ENCODE measurements at places on chromosomes 7 and 10.

- DNase-seq = no peak
Measured at GRCh38 chr7:129362496-129362895, 71.7 kb upstream of the STRIP2 start.

DNA sequence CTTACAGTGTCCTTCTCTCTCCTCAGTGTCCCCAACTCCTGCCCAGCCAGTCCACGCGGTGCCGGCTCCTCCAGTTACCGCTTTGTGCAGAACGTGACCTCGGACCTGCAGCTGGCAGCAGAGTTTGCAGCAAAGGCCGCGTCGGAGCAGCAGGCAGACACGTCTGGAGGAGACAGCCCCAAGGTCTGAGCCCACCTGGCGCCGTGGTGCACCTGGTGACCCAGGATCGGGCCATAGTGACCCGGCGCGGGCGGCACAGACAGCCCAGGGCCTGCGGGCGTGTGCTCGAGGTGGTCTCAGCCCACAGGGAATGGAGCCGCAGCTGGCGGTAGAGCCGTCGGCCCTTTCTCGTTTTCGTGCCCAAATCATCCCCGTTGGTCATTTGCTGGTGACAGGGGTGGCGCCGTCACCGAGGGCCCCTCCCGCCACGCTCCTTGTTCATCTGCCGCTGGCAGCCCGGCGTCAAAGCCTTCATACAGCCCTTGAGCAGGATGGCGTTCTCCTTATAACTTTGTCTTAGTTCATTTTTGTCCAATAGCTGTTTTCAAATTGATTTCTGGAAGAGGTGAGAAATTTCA, 20.9 kb upstream of the AP5Z1 start:
- DNase-seq = no peak

DNA sequence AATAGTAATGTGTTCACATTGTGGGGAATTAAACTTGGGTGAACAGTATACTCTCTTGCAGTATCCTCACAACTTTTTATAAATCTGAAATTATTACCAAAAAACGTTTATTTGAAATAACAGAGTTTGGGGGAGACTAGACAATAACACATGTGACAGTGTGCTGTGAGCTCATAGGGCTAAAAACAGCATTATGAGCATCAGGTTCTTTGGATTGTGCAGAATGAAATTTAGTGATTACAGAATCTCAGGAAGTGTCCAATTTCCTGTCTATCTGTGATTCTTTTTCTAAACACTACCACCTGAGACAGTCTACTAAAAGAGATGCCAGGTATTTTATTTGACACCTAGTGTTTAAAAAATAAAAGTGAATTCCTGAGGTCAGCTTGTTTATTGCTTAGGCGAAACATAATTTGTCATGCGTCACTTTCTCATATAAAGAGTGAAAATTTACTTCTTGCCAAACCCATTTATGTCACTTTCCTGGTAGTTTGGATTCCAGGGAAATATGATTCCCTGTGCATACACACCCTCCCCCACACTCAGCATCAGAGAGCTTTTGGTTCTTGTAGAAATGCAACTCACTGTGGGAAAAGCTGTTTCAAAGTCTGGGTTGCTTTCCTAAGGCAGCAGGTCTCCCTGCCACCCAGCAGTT, 71.2 kb downstream of the AOAH start:
- DNase-seq = peak; percentile 21

- DNase-seq = no peak
Measured at GRCh38 chr7:70890147-70890969, 241.6 kb upstream of the GALNT17 start.

GRCh38 chr7:142753366-142753765, 4.1 kb downstream of the PRSS1 start:
- no peak for DNase-seq

- DNase-seq = no peak
Measured at GRCh38 chr10:32577448-32577847, 131.5 kb downstream of the CCDC7 start.

GRCh38 chr10:77922055-77922454, 4.5 kb downstream of the DLG5 start:
- no peak for DNase-seq

GRCh38 chr10:3273966-3274365, 101.4 kb upstream of the PITRM1 start:
- no peak for DNase-seq

DNA sequence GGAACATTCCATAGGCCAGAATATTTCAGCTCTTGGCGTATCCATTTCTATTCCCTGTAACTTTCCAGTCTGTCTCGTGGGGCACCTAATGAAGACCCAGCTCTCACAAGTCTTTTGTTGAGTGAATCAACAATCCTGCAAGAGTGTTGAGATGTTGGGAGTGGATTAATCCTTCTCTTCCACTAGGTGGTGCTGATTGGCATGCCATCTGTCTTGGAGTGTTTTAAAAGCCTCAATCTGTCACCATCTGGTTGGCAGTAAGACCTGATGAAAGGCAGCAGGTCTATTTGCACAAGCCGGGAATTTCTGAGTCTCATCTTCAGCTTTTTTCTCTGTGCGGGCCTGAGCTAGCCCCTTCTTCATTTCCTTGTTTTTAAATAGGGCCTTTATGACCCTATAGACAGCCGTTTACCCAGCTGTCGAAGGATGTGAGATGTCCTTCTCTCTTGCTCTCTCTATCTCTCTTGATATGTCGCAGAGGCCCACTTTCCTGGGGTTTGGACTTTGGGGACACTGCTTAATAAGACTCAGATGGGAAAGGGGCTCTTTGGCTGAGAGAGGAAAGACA, 180.5 kb downstream of the ZNF365 start:
- peak; percentile 16 for DNase-seq

- DNase-seq = no peak
Measured at GRCh38 chr7:36055207-36055606, 97.8 kb upstream of the EEPD1 start.

- no peak for DNase-seq
Measured at GRCh38 chr10:5776136-5776880, 36.9 kb downstream of the GDI2 start.

- no peak for DNase-seq
Measured at GRCh38 chr7:33900501-33900900, 4.8 kb upstream of the BMPER start.

DNA sequence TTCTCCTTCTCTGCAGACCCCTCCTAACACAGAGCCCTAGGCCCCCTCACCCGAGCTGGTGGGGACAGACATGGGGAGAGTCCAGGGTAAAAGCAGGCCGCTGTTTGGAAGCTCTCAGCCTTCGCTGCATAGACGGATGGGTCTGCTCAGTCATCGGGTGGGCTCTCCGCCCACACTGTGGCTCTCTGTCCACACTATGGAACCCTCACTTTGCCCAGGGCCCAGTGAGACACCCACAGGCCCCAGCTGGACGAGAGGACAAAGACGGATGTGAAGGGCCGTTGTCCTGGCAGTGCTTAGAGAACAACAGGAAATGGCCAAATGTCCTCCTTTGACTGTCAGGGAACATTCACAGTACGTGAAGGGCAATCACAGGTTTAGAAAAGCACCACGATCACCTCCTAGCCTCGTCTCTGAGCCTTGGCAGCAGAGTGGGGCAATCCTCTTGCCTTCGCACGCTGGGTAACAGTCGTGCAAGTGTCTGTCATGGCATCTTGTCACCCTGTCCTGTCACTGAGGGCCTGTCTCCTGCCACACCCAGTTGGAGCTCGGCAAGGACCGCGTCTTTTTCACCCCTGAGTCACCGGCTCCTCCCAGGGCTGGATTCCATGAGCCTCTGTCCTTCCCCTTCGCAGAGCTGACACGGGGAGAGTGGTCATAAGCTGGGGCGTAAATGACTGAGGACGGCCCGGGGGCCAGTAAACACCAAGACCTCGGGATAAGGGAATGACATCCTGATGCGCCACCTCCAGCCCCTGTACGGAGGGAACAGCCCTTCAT, 80.6 kb downstream of the PRKAG2 start:
- DNase-seq = no peak

DNA sequence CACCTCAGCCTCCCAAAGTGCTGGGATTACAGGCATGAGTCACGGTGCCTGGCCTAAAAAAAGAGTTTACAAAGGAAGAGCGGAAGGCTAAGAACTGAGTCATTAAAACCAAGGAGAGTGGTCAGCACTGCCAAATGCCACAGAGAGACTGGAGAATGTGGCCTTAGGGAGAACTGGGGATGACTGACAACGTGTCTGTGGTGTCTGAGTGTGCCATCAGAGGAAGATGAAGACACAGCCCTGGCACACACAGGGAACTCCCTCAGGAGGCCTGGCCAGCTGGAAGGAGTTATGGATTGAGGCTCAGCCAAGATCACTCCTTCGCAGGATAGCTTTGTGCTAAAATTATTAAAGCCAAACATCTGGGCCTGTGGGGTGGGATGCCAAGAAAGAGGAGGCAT, 3.9 kb upstream of the INA start:
- peak; percentile 92 for DNase-seq

DNA sequence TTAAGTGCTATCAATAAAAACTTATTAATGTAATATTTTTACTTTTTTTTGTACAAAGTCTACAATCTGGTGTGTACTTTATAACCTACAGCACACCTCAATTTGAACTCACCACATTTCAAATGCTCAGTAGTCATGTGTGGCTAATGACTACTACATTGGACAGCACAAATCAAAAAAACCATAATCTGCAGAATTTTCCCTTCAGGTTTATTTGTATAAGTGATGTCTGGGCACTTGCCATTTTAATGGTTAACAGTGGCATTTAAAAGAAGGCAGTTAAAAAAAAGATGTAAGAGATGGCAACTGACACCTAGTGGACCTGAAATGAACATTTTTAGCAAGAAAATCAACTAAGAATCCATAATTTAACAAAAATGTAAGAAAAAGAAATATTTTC, 124.6 kb upstream of the NRBF2 start:
- DNase-seq = no peak

- DNase-seq = no peak
Measured at GRCh38 chr10:126009650-126010049, 113.3 kb downstream of the FANK1 start.

DNA sequence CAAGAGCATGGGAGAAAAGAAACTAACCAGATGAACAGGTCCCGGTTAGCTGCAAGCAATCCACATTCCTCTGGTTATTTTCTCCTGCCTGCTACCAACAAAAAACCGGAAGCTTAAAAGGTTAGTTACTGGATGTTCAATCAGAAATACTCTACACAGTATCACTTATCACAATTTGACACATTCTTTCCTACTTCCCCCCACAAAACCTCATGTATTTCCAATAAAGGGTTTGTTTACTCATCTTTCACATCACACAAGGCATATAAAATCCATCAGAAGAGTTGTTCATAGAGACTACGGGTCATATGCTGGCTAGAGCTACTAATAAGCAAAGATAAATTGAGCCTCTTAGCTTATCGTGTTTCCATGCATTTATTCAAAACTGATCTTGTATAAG, 4.8 kb downstream of the SLC25A28 start:
- no peak for DNase-seq

DNA sequence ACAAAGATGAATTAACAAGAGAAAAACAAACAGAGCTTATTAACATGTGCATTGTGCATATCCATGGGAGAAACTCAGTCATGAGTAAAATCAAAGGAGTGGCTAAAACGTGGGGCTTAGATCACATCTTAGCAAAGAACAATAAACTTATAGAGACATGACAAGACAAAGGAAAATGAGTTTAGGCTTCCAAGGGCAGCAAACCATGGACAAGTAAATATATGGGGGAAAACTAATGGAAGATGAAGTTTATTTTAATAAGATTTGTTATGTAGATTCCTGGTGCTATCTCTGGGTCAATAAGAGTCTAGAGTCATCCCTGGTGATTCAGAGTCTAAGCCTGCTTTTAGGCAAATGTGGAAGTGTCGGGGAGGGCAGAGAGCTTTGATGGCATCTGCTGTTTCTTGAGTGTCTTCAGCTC, 87.2 kb upstream of the PLPP4 start:
- peak; percentile 94 for DNase-seq

DNA sequence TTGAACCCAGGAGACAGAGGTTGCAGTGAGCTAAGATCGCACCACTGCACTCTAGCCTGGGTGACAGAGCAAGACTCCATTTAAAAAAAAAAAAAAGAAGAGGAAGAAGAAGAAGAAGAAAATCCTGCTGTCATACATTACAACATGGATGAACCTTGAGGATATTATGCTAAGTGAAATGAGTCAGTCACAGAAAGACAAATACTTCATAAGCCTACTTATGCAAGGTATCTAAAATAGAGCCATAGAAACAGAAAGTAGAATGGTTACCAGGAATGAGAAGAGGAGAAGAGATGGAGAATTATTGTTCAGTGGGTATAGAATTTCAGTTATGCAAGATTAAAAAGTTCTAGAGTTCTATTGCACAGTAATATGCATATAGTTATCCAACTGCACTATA, 466.5 kb downstream of the PLXNA4 start:
- DNase-seq = no peak

DNA sequence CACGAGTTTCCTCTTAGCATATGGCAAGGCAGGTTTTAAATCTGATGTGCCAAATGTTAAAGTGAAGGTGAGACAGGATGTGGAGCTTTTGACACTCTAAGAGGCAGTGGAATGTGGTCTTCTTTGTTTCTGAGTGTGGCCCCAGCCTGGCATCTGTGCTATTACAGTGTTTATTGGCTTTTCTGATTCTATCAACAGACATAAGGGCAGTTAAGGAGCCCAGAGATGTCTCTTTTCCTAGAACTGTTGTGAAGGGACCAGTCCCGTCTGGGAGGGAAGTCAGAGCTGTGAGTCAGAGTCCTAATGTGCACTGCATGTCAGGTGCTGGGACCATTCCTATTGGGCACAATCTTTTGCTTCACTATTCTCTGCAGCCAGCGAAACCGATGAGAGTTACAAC, 32.5 kb downstream of the TRUB1 start:
- DNase-seq = no peak

DNA sequence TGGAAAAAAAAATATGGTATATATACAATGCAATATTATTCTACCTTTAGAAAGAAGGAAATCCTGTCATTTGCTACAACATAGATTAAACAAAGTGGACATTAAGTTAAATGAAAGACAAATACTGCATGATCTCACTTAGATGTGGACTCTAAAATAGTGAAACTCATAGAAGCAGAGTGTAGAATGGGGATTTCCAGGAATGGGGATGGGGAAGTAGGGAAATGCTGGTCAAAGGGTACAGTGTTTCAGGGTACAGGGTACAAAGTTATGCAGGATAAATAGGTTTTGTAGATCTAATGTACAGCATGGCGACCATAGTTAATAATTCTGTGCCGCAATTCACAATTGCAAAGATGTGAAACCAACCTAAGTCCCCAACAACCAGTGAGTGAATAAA, 385.5 kb downstream of the SFMBT2 start:
- DNase-seq = no peak

GRCh38 chr10:123798856-123799255, 92.8 kb downstream of the CPXM2 start:
- DNase-seq = no peak

GRCh38 chr7:23524473-23524872, 7.3 kb downstream of the TRA2A start:
- DNase-seq = no peak

GRCh38 chr10:30858499-30858898, 173.2 kb downstream of the ZNF438 start:
- no peak for DNase-seq

GRCh38 chr10:97789770-97790397, 18.1 kb upstream of the SFRP5 start:
- no peak for DNase-seq

GRCh38 chr7:94434042-94434441, 39.3 kb downstream of the COL1A2 start:
- no peak for DNase-seq
